ENCODE measurements at places on chromosomes 13 and 19.

DNA sequence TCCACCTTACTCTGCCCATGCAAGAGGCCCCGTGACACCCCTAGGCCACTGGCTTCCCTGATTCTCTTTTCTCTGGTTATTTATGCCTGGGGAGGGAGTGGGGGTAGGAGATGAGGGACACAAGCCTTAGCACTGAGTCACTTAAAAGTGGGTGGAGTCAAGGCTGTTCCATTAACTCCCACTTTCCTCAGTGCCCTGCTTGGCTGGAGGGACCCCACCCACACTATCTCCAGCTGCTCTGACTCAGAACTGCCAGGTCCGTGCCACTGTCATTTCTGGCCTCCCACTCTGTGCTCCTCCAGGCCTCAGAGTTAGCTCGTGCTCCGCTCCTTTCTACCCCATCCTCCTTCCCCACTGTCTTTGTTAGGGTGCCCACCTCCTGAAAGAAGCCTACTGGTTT lies 113.4 kb upstream of the UQCRFS1 start:
- no peak for DNase-seq

GRCh38 chr19:19279062-19279612 lies 6.0 kb upstream of the TM6SF2 start:
- DNase-seq, result no peak

GRCh38 chr19:8459520-8460270 lies 14.9 kb downstream of the HNRNPM start:
- DNase-seq, result no peak

- no peak for DNase-seq
These were observed 3.4 kb downstream of the EVI5L start for GRCh38 chr19:7833225-7834099.

- no peak for DNase-seq
These were observed 14.6 kb upstream of the IPO5 start for GRCh38 chr13:97938706-97939475.

DNA sequence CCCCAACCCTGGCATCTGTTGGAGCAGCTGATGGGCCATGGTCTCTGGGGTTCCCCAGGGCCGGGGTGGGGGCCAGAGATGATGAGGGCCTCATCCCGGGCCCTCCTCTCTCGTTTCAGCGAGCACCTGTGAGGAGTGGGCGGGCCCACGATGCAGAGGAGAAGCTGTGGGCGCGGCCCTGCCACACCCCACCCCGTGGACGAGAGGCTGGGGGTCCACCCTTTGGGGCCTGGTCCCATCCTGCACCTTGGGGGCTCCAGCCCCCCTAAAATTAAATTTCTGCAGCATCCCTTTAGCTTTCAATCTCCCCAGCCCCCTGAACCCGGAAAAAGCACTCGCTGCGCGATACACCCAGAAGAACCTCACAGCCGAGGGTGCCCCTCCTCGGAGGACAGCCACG lies 5.6 kb downstream of the HMG20B start:
- DNase-seq, result no peak

GRCh38 chr13:45490068-45490467 lies 25.3 kb downstream of the COG3 start:
- no peak for DNase-seq

- no peak for DNase-seq
These were observed 264.2 kb upstream of the EDNRB start for GRCh38 chr13:78182813-78183212.

- DNase-seq, result no peak
These were observed 2.6 kb downstream of the ISYNA1 start for GRCh38 chr19:18435178-18435841.

DNA sequence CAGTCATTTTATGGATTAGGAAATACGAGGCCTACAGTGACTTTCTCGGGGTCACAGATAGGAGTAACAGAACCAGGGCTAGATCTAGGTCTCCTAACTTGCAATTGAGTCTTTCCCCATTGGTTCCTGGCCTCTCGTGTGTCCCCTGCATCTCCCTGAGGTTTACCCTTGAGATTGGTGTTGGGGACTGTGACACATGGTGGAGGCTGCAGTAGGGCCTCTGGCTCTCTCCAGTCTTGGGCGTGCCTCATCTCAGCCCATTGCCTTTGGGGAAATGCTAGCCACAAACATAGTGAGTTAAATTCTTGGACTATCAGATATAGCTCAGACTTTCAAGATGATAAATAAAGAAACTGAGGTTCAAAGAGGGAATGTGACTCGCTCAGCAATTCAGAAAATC lies 212.1 kb downstream of the KCNRG start:
- no peak for DNase-seq

GRCh38 chr13:112060282-112060830 lies 6.6 kb upstream of the SOX1 start:
- no peak for DNase-seq

DNA sequence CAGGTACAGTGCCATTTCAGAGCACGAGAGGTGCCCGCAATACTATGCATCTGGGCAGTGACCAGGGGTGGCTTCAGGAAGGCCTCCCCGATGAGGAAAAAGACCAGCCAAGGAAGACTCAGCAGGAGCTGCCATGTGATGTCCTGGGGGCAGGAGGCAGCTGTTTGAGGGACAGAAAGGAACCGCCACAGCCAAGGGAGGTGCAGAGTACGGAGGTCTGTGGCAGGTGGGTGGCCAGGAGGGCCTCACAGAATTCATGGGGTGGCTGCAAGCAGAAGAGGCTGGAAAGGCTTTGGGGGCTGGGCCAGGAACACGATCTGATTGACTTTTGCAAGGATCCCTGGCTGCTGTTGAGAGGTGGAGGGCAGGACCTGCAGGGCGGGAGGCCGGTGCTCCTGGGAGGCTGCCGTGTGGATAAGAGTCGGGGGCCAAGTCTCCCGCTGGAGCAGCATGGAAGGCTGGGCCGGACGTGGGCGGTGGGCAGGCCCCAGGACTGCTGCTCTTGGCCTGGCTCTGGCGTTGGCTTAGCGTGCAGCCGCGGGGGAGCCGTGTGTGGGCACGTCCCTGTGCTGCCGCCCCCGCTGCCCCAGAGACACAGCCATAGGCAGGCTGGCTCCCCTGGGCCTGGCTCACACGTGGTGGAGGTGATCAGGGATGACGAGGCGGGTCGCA lies 29.1 kb downstream of the CEBPA start:
- no peak for DNase-seq

DNA sequence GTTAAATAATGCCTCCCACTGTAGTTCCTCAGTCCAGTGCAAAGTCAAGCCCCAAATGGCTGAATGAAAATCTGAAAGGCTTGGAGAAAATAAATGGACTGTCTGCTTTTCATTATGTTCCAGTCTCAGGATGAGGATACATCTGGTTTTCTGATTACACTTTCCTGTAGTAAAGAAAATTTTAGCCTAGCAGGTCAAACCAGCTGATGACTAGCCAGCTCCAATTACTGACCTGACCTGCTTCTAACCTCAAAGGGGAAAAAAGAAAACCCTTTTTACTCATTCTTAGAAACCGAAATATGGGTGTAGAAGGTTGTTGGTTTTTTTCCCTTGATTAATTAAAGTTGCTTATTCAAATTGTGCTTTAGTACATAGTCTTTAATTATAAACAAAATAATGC lies 418.4 kb downstream of the EFNB2 start:
- no peak for DNase-seq

DNA sequence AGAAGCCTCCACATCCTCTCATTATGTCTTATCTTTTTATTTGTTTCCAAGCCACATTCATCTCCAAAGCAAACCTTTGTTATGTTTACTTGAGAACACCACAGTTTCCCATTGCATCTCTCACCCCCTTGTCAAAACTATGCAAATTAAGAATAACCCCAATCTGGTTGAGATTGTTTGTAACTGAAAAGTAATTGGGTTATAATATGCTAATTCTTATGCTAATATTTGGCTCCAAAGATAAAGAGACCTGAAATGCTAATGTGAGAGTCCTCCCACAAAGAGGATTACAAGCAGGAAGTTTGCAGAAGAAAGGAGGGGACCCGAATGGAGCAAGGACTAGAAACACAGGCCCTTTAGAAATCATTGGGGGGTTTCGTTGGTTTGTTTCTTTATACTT lies 92.9 kb upstream of the UBL3 start:
- DNase-seq, result no peak

- DNase-seq, result no peak
These were observed 4.8 kb upstream of the CEBPA start for GRCh38 chr19:33306853-33307792.

DNA sequence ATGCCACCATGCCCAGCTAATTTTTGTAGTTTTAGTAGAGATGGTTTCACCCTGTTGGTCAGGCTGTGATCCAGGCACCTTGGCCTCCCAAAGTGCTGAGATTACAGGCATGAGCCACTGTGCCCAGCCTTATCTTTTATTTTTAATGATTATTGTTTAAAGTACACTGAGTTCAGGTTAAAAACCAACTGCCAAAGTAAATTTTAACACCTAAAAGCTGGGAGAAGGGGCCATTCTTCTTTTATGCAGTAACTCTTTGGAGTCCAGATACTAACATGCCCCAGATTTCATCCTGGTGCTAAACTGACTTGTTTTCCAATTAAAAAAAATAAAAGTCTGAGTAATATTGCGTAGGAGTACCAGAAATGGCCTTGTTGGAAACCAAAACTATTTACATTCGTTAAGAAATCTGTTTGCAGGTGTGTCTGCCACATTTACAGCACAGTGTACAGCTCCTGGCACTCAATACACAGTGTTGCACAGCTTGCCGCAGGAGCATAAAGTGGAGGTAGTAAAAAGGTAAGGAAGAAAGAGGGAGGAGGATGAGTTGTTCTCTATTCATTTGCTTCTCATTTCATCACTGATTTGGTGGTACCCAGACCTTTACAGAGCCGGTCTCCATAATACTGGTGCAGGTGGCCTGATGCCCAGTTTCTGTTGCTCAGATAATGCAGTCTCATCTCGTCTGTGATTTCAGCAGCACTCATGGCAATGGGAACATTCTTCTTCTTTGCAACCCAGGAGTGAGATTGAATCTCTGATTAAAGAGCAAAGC lies 108.9 kb downstream of the PCCA start:
- no peak for DNase-seq

DNA sequence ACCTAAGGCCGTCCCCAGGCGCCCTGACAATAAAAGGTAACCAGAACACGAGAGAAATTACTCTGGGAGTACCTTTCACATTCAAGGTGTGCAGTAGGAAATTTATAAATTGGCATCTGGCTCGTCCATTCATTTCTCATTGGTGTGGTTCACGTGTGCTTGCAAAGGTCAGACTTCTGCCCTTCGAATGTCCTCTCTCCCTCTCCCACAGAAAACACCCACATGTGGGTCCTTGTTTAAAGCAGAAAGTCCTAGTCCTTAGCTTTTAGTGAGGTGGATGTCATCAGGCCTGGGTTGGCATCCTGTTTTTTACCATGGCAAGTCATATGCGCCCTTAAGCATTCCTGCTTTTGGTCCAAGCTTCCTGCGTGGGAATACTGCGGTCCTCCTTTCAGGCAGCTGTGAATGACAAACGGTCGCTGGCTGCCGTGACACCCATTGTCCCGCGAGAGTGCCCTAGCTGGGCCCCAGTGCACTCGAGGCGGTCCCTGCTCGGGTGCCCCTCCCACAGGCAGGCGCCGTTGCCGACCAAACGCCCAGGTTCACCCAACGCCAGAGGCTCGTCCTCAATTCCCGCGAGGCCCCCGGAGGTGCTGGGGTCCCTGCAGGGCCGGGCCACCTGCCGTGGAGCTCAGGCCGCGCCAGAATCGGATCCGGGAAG lies at the start of gene NUDT19:
NUDT19 (plus strand) TSS at position 531 of the 661 bp plus-strand sequence. CDS start 140 bp downstream, outside the sequence.
- no peak for DNase-seq

DNA sequence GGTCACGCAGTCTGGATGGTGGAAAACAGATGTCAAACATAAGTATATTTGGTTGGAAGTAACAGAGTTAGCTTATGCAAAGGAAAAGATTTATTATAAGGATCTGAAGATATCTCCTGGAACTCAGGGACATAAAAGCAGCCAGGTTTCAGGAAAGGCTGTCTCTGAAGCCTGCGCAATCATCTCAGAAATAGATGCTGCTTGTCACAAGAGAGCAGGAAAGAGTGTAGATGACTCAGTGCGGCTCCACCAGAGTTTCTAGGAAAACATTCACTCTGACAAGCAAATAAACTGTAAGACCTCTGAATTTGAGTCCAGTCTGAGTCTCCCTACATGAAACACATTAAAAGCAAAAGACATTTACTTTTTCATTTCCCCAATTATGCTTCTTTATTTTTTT lies 220.4 kb upstream of the HTR2A start:
- no peak for DNase-seq

GRCh38 chr13:73479351-73479750 lies 420.5 kb downstream of the KLF5 start:
- DNase-seq, result no peak

DNA sequence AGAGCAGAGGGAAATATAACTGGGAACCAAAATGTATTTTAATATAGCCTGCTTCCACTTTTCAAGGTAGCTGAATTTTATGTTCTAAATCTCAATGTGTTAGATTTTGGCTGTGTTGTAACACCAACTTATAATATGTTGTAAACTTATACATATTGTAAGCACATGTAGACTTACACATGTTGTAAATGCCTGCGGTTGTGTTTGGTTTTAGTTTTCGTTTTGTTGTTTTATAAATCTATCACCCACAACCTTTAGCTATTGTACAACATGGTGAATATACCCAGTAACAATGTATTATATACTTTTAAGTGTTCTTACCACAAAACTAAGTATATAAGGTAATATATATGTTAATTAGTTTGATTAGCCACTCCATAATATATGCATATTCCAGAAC lies 15.6 kb downstream of the KCTD4 start:
- no peak for DNase-seq

DNA sequence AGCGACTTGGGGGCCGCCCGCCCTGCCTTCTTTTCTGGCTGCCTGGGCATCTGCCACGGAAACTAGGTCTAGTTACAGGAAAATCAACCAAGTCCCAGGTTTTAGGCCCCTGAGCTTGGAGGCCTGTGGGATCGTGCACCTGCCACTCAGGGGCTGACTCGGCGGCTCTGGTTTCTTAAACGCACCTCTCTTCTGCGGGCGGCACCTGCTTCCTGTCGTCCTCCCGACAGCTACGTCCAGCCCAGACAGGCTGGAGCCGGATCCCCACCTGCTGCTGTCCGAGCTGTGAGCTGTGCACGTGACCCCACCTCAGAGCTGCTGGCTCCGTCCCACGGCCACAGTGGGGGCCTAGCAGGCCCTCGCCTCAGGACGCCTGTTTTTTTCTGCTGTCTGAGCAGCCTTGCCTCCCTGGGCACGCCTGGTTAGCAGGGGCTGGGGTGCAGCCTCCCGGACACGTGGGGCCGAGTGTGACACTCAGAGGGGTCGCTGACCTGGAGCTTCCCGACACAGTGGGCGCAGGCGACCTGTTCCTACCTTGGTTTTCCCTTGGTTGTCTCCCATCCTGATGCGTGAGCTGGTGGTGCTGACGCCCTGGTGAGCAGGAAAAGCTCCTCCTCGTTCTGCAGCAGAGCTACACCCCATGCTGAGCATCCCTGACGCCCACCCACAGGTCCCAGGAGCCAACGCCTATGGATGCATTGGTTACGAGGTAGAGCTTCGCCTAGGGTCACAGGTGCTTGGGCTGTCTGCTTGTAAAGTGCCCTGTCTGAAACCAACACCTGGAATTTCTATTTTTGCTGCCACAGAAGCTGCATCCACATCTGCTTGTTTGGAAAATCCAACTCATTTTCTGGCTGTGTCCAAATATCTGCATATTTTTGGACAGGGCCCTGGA lies 17.5 kb downstream of the TMEM255B start:
- DNase-seq, result no peak

DNA sequence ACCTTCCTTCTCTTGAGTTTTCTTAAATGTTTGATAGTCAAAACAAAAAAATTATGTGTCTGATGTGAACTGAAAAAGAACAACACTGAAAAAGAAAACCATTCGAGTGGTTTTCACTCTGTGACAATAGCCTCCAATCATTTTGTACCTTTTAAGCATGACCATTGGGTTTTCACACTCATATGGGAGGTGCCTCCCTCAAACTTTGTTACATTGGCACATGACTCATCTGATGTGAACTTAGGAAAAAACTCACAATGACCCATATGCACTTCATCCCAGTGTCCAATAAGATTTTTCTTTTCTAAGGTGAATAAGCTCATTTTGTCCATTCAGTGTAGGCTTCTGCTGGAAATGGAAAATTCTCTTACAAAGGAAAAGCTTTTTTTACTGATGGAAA lies 66.6 kb upstream of the XPO4 start:
- DNase-seq, result no peak
